ENCODE measurements at places on chromosomes 7 and 10.
A peak's percentile ranks its signal among the peaks of the same experiment; 100 is the strongest.

- DNase-seq: no peak
Observed at GRCh38 chr7:1844951-1845390, 174.9 kb downstream of the ELFN1 start.

GRCh38 chr10:10687751-10688150 lies 329.9 kb upstream of the CELF2 start:
- DNase-seq: no peak

DNA sequence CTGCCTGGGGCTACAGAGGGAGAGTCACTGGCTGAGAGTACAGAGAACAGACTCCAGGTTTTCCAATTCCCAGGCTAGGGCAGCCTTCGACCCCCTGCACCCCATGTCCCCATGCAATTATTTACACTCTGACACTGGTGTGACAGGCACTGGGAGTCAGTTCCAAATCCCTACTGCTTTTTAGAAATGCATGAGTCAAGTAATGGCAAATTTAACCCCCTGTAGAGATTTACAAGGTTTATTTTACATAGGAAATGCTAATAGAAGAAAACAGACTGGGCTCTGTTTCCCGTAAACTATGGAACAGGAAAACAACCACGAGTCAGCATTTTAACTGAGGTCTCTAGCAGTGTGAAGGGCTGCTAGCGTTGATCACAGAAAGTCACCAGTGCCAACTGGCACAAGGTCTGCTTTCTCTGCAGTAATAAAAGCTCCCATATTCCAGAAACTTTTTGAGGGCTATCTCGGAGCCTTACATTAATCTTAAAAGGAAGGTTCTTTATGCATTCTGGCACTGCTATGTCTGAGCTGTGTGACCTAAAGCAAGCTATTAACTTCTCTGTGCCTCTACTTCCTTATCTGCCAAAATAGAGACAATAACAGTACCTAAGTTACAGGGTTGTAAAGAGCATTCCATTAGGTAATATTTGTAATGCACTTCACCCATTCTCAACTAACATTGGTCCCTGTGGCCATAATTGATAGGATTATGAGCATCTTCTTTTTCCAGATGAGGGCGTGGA lies 28.2 kb downstream of the NOD1 start:
- DNase-seq: no peak

DNA sequence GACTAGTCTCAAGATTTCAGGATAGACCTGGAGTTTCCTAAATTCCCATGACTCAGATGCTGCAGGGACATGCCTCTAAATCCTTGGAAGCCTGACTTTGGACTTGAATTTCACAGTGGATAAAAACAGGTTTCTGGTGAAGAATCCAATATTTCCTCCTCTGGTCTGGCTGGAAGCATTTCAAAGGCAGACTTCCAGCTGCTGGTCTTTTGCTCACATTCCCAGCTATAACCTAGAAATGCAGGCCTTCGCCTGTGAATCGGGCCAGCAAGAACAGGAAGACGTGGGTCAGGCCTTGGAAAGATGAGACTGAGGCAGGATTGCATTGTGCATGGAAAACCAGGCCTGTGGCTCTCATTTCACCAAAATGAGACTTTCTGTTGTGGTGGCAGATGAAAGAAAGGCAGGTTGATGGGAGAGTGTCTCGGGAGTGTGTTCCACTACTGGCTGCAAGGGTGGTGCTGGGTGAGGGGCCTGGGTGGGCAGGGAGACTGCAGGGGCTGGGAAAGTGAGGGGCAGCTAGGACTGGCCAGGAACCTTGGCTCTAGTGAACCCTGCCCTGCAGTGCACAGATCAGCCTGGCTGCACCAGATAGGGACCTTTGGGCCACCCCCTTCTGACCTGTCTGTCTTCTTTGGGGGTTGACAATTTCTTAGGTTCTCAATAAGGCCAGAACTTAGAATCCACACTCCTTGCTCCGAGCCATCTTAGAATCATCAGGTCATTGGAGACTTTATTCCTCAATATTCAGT lies 488.8 kb upstream of the MKI67 start:
- no peak for DNase-seq

GRCh38 chr7:132654150-132654549 lies 77.9 kb upstream of the PLXNA4 start:
- DNase-seq: peak; percentile 8

- peak; percentile 60 for DNase-seq
Observed at GRCh38 chr7:107725138-107725740, 18.7 kb upstream of the CBLL1 start.

Data from A549 (cell line).